ENCODE measurements at places on chromosomes 4 and X.

- DNase-seq = no peak
These were observed 313.4 kb downstream of the TENM3 start for GRCh38 chr4:182556580-182556979.

DNA sequence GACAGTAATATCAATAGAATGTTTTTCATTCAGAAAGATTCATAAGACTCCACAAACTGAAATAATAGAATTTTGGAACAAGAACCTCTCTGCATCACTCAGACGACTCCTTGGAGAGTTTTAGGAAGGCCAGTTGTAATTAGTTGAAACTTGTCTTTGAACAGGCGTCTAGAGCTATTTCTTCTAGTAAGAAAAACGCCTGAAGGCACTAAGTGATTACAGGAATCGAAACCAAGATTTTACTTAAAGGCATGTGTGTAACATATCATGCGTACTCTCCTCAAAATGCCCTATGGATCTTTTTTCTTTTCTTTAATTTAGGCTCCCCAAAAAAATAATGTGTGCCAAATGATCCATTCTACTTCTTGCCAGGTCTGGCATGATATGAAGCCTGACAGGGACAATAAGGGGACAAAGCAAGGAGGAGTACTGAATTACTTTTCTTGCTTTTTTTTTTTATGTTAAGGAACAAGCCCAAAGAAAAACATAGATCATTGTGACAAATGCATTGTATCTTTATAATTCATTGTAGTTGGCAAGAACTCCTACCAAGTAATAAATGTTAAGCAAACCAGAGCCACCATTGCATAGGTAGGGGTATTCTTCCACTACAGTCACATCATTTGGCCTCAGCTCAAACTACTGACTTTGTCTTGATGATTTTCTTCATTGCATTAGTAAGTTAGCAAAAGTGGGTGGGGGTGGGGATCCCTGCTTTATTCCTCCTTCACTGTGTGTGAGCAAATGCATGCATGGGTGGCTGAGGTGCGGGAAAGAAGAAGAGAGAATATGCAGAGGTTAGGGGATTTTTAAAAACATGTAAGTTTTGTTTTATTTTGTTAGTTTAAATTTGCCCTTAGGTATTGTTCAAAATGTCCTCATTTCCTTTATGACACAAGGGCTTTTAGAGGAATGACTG lies 79.9 kb upstream of the ATOH1 start:
- DNase-seq = no peak

DNA sequence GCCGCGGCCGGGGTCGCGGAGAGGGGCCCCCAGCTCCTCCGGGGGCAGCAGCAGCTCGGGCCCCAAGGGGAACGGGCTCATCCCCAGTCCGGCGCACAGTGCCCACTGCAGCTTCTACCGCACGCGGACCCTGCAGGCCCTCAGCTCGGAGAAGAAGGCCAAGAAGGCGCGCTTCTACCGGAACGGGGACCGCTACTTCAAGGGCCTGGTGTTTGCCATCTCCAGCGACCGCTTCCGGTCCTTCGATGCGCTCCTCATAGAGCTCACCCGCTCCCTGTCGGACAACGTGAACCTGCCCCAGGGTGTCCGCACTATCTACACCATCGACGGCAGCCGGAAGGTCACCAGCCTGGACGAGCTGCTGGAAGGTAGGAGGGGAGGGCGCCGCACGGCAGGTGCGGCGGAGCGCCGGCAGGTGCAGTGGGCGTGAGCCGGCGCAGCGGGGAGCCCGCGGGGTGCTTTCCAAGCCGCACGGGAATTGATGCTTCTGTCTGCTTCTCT lies 886 bp downstream of the DCLK2 start:
- DNase-seq = no peak

GRCh38 chr4:40957281-40957680 lies 207.5 kb downstream of the NSUN7 start:
- no peak for DNase-seq

GRCh38 chrX:23483396-23483795 lies 148.7 kb downstream of the PTCHD1 start:
- DNase-seq = no peak

DNA sequence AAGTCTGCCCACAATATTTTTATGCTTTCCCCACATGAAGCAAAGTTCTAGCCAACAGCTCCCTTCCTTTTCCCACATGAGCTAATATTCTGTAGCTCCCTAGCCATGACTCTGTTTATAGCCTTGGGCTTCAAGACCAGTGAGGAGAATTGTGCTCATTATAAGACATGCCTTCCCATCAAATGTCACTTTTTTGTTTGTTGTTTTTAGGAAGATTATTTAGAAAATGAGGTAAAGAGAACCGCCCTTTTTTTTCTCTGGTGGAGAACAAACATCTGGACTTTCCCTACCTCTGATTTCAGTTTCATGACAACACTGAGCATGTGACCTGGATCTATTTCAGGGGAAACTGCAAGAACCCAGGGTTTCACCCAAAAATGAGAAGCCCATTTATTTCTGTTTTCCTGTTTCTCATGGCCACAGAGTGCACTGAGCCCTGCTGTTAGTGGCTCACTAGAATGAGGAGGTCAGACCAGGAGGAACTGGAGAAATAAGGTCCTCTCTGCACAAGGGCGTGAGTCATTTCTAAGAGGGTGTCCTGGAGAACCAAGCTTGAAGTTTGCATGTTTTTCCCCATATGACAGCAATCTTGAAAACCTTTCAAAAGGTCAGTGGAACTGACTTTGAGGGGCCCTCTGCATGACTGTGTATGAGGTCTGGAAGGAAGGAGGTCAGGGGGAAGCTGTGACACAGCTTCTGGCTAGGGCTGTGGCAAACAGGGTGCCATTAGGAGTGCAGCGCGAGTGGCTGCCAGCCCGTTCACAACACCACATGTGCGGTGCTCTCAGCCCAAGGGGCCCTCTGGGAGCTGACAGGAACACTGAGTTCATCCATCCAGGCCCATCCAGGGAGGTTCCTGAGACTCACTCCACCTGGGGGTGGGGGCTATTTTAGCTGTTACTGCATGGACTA lies 55.2 kb downstream of the CHST7 start:
- DNase-seq = no peak

DNA sequence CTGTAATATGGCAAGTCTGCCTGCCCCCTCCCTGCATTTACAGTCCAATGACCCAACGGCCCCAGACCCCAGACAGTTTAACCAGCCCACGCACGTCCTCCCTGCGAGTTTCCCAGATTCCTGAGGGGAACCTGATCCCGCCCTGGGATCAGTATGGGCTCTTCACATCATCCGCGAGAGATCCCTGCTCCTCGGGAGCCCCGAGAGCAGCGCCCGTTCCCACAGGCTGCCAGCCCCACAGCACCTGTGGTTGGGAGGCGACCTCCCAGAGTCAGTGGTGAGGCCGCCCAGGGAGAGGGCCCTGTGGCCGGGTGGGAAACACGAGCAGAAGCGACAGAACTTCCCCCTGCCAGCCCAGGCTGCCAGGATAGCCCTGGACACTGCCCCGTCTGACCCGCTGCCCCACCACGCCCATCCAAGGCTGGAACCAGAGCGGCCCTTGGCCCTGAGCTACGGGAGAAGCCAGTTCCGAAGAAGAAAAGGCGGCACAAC lies 32.8 kb downstream of the TSC22D3 start:
- DNase-seq = no peak

- no peak for DNase-seq
These were observed 67.0 kb downstream of the TRMT44 start for GRCh38 chr4:8507624-8508023.

DNA sequence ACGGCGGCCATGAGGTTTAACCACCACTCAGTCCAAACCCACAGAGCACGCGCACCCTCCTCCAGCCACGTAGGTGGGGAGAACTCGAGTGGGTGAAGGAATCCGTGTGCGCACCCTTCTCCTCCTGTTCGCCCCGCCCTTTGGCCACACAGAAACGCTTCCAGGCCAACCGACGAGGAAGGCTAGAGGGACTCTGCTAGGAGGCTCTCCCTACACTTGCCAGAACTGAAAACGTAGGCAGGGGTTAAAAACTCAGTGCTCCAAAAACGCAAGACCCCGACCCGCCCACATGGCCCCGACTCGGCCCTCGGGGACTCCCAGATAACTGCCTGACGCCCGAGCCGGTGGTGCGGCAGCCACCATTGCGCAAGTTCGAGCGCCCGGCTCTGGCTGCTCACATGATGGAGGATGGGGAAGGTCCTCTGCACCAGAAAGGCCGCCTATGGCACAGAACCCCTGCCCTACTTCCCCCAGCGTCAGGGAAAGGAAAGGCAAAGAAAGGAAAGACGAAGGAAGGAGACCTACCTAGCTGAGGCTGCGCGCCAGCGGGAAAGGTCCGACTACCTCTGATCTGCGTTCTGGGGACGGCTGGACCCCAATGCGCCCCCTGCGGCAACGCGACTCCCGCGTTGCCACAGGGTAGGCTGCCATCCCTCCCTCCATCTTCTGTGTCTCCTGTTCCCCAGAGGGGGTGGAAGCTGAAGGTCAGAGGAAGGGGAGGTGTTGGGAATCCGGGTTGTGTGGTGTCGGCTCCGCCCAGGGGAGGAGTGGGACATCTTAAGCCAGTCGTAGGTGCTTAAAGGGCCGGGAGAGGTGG lies 201.9 kb upstream of the AGTR2 start:
- DNase-seq = no peak

DNA sequence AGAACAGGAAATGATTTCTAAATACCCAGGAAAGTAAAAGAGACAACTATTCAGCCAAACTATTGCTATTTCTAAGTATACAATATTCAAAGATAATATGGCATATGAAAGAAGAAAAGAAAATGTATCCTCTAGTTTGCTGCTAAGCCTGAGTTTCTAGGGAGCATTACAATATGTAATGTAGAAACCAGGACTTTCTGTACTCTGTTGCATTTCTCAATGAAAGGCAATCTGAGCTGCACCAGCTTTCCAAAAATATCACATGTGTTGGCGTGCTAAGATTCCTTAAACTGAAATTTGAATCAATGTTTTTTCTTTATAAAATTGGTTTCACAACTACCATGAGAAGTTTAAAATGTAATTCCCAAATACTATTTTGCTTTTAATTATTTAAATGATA lies 129.6 kb downstream of the ANK2 start:
- no peak for DNase-seq

DNA sequence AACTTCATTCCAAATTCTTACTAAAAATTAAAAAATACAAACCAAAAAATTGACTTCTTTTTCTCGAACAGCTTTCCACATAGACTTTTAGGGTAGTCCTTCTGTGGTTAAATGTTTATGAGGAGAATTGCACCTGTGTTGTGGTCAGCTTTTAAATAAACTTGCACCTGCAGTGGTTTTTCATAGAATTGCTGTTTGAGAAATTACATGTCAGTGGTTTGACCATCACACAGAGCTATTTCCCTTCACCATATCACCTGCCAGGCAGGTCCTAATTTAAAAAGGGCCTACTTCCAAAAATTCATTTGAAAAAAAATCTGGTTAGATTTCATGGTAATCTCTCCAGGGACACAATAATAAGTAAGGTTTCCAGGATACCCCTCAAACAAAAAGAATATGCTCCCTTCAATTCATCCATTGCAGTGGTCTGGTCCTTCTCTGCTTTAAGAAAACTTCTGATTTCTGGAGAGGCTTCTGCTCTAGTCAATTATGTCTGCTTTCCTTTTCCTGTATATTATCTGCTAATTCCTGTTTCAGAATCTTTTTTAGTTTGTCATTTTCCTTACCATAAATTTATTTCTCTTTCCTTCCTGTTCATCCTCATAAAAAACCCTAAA lies 9.8 kb upstream of the UTP3 start:
- DNase-seq = no peak

GRCh38 chr4:24230955-24231354 lies 341.1 kb upstream of the PPARGC1A start:
- no peak for DNase-seq

DNA sequence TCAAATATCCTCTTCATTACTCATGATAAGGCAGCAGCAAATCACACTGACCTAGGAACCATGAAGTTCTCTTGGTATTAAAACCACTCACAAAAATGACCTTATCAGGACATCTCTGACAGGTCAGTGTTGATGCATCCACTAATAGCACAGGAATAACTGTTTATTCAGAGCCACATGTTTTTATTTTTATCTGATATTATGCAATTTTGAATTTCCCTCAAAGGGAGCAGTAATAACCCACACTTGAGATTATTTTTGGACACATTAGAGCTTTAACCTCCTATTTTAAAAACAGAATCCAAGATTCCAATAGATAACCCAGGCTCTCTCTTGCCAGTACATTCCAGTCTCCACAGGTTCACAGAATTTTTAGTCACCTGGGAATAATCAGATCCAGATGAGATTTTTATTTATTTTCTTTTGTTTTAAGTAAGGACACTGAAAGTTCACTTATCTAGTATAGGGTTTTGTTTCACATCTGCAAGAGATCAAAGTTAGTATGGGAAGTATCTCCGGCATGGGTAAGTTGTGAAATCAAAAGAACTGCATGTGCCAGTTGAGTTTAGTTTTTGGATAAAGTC lies 36.3 kb upstream of the MYOZ2 start:
- DNase-seq = no peak

DNA sequence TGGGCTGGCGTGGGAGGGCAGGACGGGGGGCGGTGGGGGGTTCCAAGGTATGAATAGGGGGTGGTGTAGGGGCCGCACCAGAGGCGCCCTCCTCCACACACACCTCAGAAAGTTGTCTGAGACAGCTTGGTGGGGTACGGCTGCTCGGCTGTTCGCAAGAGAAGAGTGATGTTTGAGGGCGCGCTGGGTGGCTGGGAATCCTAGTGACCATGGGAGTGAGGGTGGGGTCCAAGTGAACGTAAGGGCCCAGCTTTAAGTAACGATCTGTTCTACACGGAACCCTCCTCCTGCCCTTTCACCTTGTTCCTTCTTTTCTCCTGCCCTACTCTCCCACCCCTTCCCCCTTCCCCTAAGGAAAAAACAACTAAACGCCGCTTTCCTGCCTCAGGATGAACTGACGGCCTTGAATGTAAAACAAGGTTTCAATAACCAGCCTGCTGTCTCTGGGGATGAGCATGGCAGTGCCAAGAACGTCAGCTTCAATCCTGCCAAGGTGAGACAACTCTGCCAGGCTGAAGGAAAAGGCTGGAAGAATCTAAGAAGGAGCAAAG lies 664 bp downstream of the MED12 start:
- no peak for DNase-seq

DNA sequence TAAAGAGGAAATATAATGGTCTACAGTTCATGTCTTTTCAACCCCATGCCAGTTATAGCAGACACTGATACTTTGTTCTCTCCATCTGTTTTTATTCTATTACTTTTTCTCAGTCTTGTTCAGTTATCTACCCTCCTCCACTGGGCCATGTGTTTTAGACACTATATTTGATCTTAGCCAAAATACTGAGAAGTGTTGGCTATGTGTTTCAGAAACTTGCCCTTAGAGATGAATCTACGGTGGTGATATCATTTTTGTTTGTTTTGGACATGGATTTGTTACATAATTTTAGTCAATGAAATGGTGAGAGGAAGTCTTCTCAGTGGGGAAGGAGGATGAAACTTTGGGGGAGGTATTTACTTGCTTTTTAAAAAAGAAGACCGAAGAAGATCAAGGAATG lies 211.5 kb upstream of the DDX53 start:
- DNase-seq = no peak

- no peak for DNase-seq
These were observed 1697.8 kb upstream of the IGFBP7 start for GRCh38 chr4:58807843-58808615.

- no peak for DNase-seq
These were observed 75.2 kb upstream of the NUDT6 start for GRCh38 chr4:122997463-122998101.

- DNase-seq = no peak
These were observed 18.7 kb downstream of the CORIN start for GRCh38 chr4:47819178-47819577.

- DNase-seq = no peak
These were observed 47.9 kb upstream of the CD40LG start for GRCh38 chrX:136600059-136600458.

GRCh38 chr4:183295711-183296110 lies 24.4 kb downstream of the CLDN22 start:
- DNase-seq = no peak

GRCh38 chr4:16043642-16044498 lies 40.0 kb downstream of the PROM1 start:
- no peak for DNase-seq

Measured in T-cell (primary cell).